Right renal cortex interstitium (tissue), 3 donors: ENCODE measurements at places on chromosomes 16 and 17.

- DNase-seq: no peak
Measured at GRCh38 chr17:37388266-37388665, 12.5 kb downstream of the C17orf78 start.

GRCh38 chr16:61042737-61043136 is 993.5 kb downstream of the CDH8 start:
- peak; percentile 29 for DNase-seq

DNA sequence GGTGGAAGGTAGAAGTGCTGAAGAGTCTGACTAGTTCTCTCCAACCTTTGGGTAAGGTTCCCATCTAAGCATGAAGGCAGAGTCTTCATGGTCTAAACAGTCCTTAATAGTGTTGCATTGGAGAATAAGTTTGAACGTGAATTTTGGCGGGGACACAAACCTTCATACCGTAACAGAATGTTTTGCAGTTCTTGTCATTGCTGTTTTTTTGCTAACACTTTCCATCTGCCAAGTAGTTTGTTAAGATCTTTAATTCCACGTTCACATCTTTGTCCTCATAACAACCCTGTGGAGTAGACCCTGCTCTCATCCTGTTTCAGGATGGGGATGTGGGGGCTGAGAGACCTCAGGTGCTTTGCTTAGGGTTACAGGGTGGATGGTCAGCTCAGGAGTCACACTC is 936.9 kb upstream of the EEF2KMT start:
- no peak for DNase-seq

GRCh38 chr17:61399131-61400065 is at the start of gene TBX2:
Gene TBX2, plus strand, starts transcription at chr17:61399843. Its CDS starts 334 bp downstream, at chr17:61400177.
- DNase-seq: no peak

- DNase-seq: no peak
Measured at GRCh38 chr16:57996406-57997175, 3.9 kb downstream of the ZNF319 start.

DNA sequence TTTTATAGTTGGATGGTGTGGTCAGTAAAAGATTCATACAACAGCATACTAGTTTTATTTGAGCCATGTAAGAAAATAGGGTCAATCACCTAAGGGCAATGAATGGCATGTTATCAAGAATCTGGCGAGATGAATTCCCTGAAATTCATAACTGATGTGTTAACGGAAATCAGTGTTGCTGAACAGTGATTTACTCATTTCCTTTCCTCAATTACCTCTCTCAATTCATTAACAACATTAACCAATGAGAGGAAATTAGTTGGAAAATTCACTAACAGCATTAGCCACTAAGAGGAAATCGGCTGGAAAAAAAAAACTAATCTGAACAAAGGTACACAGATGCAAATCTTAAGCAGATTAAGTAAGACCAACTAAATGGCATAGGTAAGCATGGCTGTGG is 6.3 kb downstream of the CMTR2 start:
- no peak for DNase-seq
